Stimulated activated CD8-positive, alpha-beta memory T cell treated with anti-CD3 and anti-CD28 coated beads, Interleukin-4, amount 100 ng/mL, for 1 hour (primary cell): ENCODE measurements at places on chromosomes 3 and 15.
A peak's percentile ranks its signal among the peaks of the same experiment; 100 is the strongest.

- DNase-seq, result no peak
These were observed 23.7 kb downstream of the PRKCD start for GRCh38 chr3:53184701-53185100.

GRCh38 chr3:67077656-67078055 is 79.5 kb downstream of the KBTBD8 start:
- DNase-seq, result no peak

DNA sequence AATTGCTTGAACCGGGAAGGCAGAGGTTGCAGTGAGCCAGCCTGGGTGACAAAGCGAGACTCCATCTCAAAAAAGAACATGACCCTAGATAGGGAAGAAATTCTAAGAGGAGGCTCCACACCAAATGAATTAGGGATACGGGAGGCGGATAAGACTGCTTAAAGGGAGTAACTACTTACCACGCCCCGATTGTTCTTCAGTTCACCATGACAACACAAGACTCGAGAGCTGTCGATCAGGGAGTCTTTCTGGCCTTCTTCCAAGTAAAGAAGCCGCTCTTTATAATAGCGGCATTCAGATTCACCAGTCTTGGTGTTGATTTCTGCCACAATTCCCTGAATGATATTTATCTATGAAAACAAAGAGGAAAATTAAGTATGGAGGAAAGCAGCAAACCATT is 53.9 kb upstream of the TASOR start:
- no peak for DNase-seq

DNA sequence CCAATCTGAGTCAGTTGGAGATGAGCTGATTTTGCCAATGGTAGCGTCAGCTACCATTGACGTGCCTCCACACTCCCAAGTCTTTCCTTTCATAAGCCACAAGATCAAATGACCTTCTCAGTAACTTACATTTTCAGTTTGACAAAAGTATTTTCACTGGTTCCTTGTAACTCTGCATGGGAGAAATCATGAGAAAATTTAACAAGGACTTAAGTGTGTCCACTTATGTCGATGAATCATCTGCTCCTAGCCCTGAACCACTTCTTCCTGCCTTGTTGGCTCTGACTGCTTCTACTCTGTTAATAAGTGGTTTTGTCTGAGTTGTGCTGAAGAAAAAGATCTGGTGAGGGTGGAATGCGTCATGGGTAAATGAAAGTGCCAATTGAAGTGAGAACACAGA is 101.2 kb downstream of the NFKBIZ start:
- DNase-seq, result no peak

GRCh38 chr3:23611737-23612295 is 193.9 kb upstream of the UBE2E1 start:
- no peak for DNase-seq

DNA sequence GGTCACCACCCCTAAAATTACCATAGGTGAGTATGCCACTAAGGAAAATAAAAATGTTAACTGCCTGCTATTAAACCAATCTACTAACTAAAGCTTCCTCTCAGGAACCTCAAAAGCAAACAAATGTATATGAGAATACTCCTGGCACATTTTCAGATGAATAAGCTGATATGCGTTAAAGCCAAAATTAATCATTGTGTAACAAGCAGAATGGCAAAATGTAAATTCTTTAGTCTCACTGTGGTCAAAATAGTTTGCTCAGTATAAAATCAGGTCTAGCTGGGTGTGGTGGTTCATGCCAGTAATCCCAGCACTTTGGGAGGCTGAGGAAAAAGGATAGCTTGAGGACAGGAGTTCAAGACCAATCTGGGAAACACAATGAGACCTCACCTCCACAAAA is 53.6 kb downstream of the SUMF1 start:
- no peak for DNase-seq

- DNase-seq, result no peak
These were observed 522.2 kb downstream of the ROBO2 start for GRCh38 chr3:77562089-77562488.

DNA sequence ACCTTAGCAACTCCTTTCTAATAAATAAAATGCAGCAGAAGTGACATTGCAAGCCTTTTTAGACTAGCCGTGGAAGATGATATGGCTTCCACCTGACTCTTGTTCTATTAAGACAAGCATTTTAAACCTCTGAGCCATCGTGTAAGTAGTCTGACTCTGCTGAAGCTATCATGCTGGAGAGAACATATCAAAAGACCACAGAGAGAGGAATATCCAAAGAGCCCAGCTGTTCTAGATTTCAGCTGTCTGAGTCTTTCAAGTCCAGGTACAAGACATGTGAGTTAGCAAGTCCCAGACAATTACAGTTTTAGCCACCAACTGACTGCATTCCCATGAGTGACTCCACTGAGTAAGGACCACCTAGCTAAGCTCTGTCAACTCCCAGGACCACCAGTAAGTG is 517.0 kb upstream of the NAALADL2 start:
- no peak for DNase-seq

DNA sequence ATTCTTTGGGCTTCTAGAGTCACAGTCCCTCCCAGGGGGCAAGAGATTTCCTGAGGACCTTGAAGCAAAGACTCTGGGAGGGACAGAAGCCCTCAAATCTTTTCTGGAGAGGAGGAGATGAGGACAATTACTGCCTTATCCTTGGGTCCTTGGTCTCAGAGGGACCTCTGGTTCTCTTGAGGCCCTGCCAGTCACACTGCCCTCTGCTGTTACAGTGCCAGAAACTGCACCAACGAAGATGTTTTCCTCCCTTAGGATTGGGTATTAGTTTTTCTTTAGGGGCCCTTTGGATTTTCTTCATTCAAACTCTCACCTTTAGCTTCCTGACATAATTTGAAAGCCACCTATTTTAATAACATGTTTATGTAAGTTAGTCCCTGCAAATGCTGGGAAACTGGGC is 58.2 kb upstream of the SCN5A start:
- no peak for DNase-seq

- no peak for DNase-seq
These were observed 46.9 kb downstream of the ZNF710 start for GRCh38 chr15:90047956-90048575.

DNA sequence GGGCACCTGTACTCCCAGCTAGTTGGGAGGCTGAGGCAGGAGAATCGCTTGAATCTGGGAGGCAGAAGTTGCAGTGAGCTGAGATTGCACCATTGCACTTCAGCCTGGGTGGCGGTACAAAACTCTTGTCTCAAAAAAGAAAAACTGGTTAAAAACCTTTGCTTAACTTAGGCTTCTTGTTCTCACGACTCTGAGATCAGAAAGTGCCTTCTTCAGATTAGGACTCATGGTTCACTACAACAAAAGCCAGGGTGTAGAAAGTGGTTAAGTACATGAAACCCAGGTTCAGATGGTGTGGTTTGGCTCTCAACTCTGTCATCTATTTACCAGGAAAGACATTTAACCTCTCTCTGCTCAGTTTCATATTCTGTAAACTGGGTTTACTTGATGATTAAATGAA is 168.4 kb downstream of the TUSC7 start:
- DNase-seq, result no peak

DNA sequence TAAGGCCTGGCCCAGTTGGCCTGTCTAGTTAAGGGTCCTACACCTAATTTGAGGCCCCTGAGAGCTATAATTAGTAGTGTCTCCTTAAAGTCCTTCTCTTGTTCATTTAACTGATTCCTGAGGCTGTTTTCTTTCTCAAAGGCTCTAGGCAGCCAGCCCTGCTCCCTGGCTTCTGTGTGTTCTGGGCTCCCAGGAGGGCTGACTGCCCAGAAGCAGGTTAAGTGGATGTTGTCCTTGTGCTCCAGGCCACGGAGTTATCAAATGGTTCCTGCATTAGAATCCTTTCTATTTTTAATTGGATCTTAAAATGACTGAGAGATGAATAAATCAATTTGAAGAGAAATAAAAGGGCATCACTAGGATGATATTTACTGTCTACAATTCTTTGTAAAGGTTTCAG is 140.0 kb downstream of the SNRK start:
- no peak for DNase-seq

GRCh38 chr3:98874602-98875249 is 26.8 kb downstream of the DCBLD2 start:
- DNase-seq, result no peak

GRCh38 chr3:98406034-98406433 is 15.6 kb downstream of the OR5K3 start:
- DNase-seq, result no peak

- peak; percentile 42 for DNase-seq
These were observed 1.8 kb downstream of the PRKCD start for GRCh38 chr3:53162672-53163443.

DNA sequence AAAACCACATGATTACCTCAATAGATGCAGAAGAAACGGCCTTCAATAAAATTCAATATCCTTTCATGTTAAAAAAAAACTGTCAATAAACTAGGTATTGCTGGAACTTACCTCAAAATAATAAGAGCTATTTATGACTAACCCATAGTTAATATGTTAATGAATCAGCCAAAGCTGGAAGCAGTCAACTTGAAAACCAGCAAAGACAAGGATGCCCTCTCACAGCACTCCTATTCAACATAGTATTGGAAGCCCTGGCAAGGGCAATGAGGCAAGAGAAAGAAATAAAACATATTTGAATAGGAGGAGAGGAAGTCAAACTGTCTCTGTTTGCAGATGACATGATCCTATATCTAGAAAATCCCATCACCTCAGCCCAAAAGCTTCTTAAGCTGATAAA is 456.1 kb downstream of the OCA2 start:
- no peak for DNase-seq

DNA sequence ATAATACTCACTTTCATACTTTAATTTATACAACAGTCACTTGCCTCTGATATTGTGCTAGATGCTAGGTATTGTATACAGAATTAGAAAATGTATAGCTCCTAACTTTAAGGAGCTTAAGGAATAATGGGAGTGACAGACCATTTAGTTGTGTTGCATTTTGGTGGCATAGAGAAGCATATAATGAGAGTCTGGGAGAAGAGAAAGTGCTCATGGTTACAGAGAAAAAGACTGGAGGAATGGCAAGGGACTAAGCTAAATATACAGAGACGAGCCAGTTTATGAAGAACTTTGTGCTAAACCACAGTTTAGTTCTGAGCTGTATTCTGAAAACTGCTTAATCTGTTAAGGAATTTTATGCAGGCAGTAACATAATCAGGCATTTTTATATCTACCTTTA is 6.4 kb downstream of the RNF13 start:
- no peak for DNase-seq

- DNase-seq, result no peak
These were observed 82.1 kb upstream of the POMGNT2 start for GRCh38 chr3:43187836-43188479.

DNA sequence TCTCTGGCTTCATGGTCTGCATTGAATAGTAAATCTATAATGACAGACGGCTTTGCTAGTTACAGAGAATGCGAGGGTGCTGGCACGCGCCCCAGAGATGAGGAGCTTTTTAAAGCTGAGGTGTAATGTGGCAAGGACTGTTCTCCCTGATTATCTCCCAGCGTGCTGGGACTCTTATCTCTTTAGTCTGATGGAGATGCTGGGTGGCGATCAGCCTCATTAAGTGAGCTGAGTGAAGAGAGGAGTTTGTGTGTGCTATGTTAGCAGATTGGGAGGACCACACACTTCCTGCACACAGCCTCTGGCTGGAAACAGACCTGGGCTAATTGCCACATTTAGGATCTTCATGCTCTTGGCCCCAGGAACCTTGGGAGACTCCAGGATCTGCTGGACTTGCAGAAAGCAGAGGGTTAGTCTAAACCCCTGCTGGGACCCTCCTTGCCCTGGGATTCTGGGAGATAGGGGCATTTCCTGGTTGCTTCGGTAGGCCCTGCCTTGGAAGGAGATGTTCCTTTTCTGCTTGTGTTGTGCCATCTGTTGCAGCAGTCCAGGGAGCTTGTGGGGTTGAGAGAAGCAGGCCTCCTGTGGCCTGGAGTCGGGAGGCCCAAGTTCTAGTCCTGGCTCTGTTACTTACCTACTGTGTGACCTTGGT is 15.0 kb downstream of the PDIA5 start:
- no peak for DNase-seq
